T-helper 1 cell (primary cell): ENCODE measurements at places on chromosomes 13 and 19.

GRCh38 chr13:51041126-51041525 lies 69.9 kb downstream of the C13orf42 start:
- no peak for DNase-seq

DNA sequence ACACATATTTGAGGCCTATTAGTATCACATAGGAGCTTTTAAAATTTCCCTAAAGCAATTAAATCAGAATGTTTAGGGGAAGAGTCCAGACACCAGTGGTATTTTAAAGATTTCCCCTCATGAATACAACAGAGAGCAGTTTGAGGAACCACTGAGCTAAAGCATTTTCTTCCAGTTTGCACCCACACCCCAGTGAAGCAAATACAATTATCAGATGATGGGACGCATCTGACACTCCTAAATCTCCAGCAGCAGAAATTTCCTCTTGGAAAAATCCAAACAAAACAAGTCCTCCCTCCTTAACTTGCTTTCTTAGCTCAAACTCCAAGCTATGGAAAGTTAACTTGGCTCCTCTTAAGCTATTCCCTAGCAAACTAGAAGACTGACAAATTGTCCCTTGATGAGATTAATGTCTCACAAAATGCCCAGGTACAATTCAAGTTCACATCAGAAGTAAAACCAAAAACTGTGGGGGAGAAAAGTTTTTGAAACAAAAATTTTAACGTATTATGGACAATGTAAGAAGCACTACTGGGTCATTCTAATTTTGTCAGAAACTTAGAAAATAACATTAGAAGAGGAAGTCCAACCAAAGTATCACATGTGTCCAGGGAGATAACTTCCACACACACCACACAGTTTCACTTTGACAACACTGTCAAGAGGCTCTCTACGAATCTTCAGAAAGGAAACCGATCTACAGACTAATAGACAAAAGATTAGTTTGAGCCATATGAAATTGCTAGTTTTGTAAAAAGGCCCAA lies 74.1 kb downstream of the ABCC4 start:
- DNase-seq = peak; percentile 20

DNA sequence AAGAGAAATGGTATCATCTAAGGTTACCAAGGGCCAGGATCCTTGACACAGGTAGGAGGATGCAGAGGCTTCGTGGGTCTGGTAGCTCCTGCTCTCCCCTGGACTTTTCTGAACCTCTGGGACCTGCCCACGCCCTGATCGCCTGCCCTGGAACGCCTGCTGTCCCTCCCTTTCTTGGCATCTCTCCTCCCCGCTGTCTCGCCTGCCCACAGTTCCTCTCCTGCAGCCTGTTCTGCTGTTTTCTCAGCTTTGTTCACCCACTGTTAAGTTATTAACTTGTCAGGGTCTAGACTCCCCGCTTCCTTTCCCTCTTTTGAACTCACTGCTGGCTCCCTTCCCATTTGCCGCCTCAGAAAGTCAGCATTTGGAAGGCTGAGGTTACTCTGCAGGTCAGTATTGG lies 19.8 kb downstream of the SERP2 start:
- no peak for DNase-seq

DNA sequence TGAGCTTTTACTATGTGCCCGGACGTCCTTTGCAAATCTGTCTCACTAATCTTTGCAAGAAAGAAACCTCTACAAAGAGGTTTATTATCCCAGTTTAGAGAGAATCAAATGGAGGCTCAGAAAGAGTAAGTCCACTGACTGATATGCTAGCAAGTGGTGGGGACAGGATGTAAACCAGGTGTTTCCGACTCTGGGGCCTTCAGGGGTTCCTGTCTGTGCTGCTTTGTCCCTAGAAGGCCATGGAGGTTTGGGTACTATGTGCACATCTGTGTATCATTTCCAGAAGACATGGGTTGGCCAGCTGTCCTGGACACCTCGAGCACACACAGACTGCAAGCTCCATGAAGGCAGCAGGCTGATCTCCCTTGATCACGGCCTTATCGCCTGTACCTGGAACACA lies 1.2 kb upstream of the KPTN start:
- DNase-seq = peak; percentile 37

- DNase-seq = no peak
Measured at GRCh38 chr19:38893341-38893771, 6.1 kb downstream of the SIRT2 start.

- DNase-seq = no peak
Measured at GRCh38 chr19:44512326-44513298, 12.3 kb upstream of the ZNF180 start.

GRCh38 chr13:45372189-45373161 lies 31.5 kb upstream of the TPT1 start:
- DNase-seq = no peak

- DNase-seq = no peak
Measured at GRCh38 chr13:68481130-68481529, 1251.0 kb upstream of the PCDH9 start.

GRCh38 chr19:379796-380195 lies 29.2 kb downstream of the C2CD4C start:
- DNase-seq = no peak

DNA sequence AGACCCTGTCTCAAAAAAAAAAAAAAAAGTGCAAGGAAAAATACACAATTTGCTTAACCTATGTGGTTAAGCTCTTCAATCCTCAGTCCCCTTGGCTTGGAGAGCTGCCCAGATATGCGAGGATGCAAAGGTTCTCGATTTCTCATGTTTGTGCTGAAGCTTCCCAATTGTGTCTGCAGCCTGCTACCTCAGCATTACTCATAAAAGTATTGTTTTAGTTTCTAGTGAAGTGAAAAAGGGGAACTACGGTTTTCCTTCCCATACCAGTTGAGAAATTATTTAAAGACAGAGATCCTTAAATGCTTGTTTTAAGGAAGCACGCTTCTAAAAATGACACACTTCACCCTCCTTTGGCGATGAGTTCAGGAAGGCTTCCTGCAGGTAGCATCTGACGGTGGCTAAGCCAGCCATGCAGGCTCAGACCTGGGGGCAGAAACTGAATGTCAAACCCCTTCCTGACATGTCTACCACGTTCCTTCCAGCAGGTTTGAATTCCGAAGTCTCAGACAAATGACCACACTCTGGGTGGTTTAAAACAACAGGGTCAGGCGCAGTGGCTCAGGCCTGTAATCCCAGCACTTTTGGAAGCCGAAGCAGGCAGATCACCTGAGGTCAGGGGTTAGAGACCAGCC lies 47.9 kb downstream of the RUBCNL start:
- no peak for DNase-seq

DNA sequence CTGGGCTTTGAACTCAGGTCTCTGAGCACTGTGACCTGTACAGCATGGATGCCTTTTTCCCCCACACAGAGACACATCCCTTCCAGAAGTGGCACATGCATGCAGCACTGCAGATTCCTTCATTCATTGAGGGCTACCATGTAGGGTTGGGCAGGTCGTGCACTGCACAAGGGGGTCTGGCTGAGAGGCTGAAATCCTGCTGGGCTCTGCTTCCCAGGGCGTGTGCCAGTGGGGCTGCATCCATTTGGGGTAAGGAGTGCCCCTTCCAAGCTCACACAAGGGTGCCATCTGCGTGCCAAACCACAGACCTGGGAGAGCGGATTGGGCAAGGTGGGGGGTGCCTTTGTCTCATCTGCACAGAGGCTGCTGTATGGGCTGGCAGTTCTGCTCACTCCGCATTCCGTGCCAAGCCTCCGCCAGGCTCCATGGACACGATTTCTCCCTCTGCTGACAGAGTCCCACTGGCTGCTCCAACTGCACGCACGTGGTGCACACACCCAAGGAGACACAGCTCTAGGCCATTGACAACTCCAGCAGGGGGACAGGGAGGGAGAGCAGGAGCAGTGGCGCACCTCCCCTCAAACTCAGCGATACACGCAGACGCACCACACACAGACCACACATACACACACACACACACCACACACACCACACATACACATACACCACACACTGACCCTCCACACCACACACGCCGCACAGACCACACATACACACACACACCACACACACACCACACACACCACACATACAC lies 4.5 kb upstream of the SHISA7 start:
- no peak for DNase-seq

DNA sequence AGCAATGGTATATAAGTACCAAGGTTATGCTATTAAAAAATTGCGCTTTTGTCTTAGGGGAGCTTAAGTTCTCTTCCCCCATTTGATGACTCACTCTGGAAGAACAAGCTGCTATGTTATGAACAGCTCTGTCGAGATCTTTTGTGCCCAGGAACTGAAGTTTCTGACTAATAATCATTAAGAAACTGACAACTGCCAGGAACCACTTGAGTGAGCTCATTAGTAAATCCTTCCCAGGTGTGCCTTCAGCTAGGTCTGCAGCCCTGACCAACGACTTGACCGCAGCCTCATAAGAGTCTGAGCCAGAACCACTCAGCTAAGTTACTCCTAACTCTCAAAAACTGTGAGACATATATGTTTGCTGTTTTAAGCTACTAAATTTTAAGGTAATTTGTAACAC lies 147.8 kb downstream of the SLITRK6 start:
- DNase-seq = no peak

GRCh38 chr19:45152504-45153338 lies 8.1 kb downstream of the NKPD1 start:
- no peak for DNase-seq

- peak; percentile 3 for DNase-seq
Measured at GRCh38 chr13:57624565-57625435, 6.7 kb upstream of the PCDH17 start.

DNA sequence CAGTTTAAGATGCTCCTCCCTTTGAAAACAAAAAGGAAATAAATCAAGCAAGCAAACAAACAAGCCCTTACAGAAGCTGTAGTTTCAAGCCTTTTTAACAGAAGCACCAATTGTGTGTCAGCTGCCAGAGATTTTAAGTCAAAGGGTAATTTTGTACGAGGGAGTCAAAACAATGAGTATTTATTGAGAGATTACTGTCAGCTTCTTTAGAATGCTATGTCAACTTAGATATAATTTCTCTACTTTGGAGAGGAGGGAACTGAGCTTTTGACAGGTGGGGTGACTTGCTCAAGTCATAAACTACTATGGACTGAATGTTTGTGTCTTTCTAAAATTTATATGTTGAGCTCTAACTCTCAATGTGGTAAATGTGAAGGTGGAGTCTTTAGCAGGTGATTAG lies 10.5 kb upstream of the CBY2 start:
- no peak for DNase-seq

DNA sequence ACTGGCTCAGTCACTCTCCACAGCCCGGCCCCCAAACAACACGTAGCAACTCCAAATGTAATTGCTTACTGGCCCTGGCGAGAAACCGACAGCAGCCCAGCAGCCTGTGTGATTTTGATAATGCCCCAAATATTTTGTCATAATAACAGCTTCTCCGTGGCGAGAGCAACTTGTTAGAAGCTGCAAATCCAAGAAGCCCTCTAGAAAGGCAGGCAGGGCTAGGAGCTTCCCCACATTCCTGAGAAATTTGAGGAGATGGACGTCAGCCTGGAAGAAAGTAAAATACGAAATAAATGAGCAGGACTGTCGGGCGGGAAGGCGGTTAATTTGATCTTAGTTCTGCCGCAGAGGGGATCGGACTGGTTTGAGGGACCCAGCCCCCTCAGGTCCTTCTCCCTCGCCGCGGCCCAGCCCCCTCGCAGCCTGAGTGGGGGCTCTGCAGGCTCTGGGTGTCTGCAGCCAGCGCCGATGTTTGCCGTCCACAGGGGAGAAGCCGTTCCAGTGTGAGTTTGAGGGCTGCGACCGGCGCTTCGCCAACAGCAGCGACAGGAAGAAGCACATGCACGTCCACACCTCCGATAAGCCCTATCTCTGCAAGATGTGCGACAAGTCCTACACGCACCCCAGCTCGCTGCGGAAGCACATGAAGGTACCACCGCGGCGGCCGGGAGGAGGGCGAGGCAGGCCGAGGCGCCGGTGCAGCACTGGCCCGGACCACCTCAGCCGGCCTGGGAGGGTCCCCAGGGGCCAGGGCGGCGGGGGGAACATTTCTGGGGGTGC lies 3.1 kb downstream of the ZIC2 start:
- DNase-seq = no peak

DNA sequence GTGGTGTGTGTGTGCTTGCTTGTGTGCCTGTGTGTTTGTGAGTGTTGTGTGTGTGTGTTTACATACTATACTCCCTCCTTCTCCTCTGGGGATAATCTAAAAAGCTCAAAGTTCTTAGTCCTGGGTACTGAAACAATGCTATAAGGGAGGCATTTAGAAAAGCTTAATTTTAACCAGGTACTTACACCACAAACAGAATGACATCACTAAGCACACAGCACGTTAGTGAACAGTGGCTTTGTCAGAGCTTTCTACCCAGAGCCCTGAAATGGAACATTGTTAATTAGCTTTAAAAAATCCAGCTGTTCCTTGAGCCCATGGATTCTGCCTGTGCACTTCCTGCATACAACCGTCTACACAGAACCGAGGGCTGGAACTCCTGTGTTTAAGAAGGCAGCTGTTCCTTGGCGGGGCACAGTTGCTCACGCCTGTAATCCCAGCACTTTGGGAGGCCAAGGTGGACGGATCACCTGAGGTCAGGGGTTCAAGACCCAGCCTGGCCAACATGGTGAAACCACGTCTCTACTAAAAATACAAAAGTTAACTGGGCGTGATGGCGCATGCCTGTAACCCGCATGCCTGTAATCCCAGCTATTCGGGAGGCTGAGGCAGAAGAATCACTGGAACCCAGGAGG lies 69.6 kb upstream of the RNF113B start:
- DNase-seq = no peak

GRCh38 chr19:27780367-27781075 lies 1432.4 kb downstream of the UQCRFS1 start:
- DNase-seq = no peak

DNA sequence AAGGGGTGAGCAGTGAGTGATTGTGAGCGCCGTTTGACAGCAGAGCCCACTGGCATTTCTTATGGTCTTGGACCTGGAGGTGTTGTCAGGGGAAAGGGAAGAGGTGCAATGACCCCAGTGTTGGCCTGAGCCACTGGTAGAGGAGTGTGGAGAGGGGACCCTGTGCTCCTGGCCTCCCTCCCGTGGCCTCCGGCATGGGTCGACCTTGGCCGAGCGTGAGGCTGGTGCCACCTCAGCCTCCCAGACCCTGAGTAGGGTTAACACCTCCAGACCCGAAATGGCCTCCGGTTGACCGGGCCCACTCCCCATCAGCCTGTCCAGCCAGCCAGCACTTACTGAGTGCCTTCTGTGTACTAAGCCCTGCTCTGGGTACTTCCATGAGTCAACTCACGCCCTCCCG lies 6.5 kb downstream of the TRAPPC5 start:
- DNase-seq = no peak

DNA sequence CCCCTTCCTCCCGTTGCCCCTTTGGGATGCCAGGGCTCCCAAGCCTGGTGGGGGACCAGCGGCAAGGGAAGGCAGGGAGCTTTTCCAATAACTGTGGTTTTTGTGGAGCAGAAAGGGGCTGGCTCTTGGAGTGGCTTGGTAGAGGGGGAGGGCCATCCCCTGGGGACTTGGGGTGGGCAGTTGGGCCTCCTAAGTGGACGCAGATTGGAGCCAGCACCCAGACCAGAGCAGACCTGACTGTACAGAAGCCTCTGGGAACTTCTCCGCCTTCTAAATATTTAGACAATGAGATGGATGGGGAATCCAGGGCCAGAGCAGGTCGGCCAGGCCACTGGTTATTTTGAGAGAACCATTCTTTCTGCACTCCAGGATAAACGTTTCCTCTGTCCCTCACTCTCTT lies 4.2 kb downstream of the PTGIR start:
- DNase-seq = no peak
